ENCODE measurements at places on chromosomes 6 and 20.

- no peak for DNase-seq
These were observed 75.4 kb downstream of the ADAT2 start for GRCh38 chr6:143375022-143375585.

- DNase-seq: no peak
These were observed 40.3 kb upstream of the BLCAP start for GRCh38 chr20:37567671-37568588.

DNA sequence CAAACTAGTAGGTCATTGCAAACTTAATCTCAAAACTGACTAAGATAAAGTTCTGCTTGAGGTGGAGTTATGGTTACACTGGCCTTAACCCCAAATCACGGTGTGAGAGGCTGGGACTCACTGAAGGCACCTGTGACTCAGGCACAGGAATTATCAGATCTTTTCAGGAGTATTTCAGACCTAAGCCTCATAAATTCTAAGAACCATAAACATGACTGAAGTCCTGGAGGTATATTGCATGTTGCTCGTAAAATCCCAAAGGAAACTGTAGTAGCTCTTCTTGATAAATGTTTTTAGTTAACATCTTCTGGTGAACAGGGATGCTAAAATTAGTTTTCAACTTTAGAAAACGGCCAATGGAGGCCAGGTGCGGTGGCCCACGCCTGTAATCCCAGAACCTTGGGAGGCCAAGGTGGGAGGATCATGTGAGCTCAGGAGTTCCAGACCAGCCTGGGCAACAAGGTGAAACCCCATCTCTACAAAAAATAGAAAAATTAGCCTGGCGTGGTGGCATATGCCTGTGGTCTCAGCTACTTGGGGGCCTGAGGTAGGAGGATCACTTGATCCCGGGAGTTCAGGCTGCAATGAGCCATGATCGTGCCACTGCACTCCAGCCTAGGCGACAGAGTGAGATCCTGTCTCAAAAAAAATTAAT lies 36.5 kb downstream of the DZANK1 start:
- no peak for DNase-seq

GRCh38 chr6:37257320-37257633 lies 295 bp upstream of the TBC1D22B start:
- no peak for DNase-seq

- no peak for DNase-seq
These were observed 375.2 kb downstream of the CD109 start for GRCh38 chr6:74071214-74071613.

DNA sequence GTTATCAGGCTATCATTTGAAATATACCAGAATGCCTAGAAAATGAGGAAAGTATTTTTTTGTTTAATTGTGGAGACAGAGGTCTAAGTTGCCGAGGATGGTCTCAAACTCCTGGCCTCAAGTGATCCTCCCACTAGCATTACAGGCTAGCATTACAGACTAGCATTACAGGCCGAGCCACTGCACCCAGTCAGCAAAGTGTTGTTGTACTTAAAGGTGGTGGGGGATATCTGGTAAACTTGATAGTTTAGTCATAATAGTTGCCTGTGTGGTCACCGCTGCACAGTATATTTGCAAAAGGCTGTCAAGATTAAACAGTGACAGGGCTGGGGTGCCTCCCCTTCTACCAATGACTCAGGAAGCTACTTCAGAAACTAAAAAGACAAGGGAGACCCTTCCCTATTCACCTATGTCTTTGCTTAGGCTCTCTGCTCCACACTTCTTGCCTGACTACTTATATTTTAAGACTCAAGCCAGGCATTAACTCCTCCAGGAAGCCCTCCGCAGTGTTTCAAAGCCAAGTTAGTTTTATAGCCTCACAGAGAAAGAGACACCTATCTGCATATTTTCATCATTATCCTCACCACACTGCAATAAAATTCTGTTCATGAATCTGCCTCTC lies 3.1 kb upstream of the AKIRIN2 start:
- no peak for DNase-seq

GRCh38 chr20:8254911-8255582 lies 123.0 kb downstream of the PLCB1 start:
- no peak for DNase-seq

GRCh38 chr6:165652766-165653165 lies 10.3 kb downstream of the PDE10A start:
- DNase-seq: no peak

DNA sequence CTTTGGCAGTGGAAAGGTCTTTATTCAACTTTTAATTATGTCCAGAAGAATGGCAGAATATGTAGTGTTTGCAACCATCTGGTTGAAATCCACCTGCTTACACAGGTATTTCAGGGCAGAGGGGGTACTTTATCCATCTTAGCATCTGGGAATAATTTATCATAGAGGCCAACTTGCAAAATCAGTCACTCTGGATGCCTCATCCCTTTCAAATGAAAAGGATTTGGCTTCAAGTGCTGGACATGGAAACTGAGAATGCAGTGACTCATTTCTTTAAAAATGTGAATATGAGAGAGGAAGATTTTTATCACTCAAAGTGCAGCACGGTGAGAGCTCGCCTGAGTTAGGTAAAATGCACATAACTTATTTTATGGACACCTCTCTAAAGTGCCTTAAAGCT lies 758.3 kb downstream of the KIF16B start:
- no peak for DNase-seq

- DNase-seq: no peak
These were observed 2.1 kb upstream of the SMLR1 start for GRCh38 chr6:130824978-130825694.

DNA sequence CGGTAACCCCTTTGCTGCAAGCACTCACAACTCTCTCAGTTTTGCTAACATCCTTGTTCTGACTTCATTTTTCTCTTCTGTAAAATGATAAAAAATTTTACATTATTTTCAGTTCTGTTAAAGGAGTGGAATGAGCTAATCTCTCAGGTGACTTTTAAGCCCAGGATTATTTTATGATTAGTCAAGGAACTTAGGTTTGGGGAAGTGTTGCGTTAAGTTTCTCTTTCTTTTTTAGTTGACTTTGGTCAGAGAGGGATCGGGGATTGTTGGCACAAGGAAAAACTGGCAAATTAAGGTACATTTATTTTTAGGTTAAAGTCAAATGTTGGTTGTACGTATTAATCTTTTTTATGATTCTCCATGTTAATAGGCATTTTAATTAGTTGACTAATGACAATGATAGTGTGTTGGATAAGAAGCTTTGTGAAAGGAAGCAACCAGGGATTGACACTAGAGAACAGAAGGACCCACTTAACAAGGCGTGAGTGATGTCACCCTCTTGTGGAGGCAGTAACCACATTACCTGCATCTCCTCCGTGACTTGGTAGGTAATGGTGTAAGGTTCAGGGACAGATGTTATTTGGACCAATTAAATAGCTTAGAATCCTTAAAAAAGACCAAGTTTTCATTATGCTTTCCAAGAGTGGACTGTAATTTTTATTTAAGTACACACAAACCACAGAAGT lies 31.6 kb downstream of the CD83 start:
- DNase-seq: no peak

DNA sequence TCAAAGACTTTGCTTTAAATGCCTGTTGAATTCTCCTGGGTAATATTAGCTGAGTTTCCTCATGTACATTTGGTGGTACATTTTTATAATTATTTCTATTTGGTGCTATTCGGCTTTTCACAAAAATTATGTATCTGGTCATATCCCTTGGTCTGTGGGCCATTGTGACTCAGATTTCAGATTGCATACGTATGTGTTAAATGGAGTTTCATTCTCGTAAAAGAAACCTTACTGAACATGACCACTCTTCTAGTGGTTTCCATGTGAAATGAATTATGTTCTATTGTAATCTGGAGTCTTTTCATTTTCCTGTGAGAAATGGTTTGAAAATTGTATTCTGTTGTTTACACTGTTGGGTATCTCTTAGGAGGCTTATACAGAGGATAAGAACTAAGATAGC lies 386.2 kb upstream of the FLRT3 start:
- no peak for DNase-seq

- no peak for DNase-seq
These were observed 75.7 kb downstream of the ARID1B start for GRCh38 chr6:156852858-156853216.

- DNase-seq: no peak
These were observed 14.9 kb downstream of the DACT2 start for GRCh38 chr6:168304752-168305015.

GRCh38 chr20:42319252-42320013 lies 701.3 kb upstream of the CHD6 start:
- DNase-seq: no peak

DNA sequence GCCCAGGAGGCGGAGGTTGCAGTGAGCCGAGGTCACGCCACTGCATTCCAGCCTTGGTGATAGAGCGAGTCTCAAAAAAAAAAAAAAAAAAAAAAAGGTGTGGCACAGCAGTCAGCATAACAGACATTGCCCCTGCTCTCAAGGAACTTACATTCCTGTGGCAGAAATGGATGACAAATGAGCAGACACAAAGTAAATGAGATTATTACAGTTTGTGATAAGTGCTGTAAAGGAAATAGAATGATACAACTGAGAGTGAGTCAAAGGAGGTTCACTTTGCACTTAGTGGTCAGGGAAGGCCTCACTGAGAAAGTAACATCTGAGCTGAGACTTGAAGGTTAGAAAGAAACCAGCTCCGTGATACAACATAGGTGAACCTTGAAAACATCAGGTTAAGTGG lies 36.4 kb downstream of the CEP250 start:
- DNase-seq: no peak

- DNase-seq: no peak
These were observed 88.4 kb upstream of the CEP85L start for GRCh38 chr6:118739696-118740353.

DNA sequence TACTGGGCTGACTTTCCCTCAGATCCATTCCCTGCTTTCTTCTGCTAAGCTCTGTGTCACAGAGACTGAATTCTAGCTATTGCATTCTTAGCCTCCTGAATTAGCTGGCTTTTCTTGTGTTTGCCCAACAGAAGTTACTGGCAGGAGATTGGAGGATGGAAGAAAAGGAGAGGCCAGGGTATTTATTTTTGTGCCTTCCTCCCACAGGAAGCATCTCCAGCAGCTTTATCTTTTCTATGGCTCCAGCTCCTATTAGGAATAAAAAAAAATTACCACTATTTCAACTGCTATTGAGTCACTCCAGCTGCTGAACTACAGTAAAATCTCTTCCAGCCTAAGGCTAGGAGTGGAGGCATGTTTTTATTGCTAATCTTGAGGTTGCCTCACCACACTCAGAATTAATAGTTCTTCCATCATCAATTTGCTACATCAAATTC lies 492.4 kb downstream of the RFPL4B start:
- no peak for DNase-seq

DNA sequence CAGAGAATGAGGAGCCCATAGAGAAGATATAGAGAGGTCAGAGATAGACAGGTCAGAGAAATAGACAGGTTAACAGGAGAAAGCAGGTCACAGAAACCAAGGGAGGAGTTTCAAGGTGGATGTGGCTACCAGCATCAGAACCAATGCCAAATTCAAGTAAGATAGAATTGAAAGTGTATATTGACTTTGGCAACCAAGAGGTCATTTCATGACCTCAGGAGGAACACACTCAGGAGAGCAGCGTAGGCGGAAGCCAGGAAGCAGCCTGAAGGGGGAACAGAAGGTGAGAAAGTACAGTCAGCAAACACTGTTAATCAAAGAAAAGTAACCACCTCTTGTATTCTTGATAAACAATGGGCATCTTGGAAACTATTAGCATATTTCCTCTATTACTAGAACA lies 33.9 kb upstream of the ALDH8A1 start:
- DNase-seq: no peak

DNA sequence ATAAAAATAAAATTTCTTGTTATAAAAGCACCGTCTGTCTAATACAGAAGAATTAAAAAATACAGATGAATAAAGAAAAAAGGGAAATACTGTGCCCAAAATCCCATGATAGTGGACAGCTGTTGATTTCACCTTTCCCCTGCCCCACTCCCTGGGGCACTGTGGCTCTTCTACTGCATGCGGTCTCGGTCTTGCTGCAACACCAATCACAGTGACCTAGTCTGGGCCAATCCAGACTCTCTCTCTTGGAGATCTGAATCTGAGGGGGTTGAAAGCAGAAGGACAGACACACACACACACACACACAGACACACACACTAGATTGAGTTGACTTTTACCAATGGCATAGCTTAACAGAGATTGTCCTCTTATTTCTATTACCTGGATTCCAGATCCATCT lies 70.5 kb upstream of the FYN start:
- no peak for DNase-seq

DNA sequence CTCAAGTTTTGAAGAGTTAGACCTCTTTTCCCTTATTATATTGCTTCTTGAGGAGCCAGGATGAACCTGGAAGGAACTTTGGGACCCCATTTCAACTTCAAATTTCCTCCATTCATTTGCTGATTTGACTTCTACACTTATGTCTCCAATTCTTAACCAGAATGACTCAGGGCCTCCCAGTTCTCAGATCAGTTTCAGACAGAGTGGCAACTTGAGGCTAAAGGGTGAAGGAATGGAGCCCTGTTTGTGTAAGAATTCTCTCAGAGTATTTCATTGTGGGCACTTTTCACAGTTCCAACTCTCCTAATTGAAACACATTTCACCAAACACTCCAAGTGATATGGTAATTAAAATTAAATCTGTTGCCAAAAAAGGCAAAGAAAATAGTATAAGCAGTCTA lies 109.0 kb upstream of the FLRT3 start:
- no peak for DNase-seq

DNA sequence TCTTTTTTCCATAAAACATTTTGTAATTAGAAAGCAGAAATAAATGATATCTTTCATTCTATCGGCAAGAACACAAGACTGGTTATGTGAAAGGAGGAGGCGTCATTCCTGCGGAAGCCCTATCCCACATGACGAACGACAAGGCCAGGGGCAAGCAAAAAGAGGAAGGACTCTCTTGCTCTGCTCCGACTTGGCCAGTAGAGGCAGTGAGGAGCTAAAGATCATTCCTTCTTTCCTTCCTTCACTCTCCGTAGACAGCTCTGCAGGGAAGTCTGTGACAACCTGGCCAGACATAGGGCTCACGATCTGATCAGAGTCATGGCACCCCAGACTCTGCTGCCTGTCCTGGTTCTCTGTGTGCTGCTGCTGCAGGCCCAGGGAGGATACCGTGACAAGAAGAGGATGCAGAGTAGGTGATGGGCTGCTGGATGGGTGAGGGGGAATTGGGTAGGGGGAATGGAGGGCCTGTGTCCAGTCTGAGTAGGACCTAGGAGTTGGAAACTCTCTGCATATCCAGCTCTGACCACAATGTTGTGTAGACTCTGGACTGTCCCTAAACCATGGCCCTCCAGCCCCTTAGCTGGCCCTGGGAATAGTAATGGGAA lies at the start of gene WFDC10A:
Gene WFDC10A, plus strand, starts transcription at position 244 of the 605 bp plus-strand sequence. Its CDS starts 75 bp downstream, at position 319.
- DNase-seq: peak; percentile 54

- DNase-seq: no peak
These were observed 348.1 kb upstream of the SOX4 start for GRCh38 chr6:21245488-21245887.

Data from germinal center (tissue), 1 donor.